ENCODE measurements at places on chromosomes 16 and 17.

- peak; percentile 53 for DNase-seq
Measured at GRCh38 chr17:9522074-9522473, 53.5 kb downstream of the STX8 start.

DNA sequence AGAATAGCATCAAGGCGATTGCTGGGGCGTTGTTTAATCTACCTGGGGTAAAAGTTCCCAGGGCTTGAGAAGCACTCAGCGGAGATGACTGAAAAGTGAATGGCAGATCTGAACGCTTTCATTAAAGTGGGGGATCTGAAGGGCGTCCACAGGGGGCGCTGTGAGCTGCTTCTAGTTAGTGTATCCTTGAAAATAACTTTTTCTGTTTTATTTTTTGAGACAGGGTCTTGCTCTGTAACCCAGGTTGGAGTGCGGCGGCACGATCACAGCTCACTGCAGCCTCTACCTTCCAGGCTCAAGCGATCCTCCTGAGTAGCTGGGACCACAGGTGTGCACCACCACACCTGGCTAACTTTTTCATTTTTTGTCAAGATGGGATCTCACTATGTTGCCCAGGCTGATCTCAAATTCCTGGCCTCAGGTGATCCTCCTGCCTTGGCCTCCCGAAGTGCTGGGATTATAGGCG is 360.4 kb downstream of the SEC14L1 start:
- peak; percentile 35 for DNase-seq

DNA sequence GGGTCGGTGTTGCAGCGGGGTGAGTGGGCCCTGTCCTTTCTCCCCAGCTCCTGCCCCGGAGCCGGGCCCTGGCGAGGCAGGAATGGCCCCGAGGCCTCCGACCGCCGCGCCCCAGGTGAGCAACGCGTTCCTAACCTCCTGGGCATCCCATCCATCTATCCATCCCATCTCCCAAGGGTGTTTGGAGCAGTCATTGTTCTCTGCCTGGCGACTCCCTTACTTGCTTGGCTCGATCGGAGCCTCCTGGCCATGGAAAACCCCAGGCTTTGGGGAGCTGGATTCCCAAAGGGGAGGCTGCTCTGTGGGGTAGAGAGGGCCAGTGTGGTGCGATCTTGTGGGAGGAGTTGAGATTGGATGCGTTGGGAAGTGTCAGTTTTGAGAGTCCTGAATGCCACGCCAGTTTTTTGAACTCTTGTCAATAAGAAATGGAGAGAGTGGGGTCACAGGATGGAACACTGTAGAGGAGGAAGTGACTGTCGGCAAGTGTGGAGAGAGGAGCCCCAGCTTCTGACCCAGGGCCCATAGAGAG is 684 bp downstream of the ZFP90 start:
- DNase-seq, result no peak

- DNase-seq, result no peak
Measured at GRCh38 chr16:69693916-69694315, 32.4 kb downstream of the NQO1 start.

GRCh38 chr17:81391936-81392908 is 3.0 kb upstream of the BAHCC1 start:
- DNase-seq, result no peak

DNA sequence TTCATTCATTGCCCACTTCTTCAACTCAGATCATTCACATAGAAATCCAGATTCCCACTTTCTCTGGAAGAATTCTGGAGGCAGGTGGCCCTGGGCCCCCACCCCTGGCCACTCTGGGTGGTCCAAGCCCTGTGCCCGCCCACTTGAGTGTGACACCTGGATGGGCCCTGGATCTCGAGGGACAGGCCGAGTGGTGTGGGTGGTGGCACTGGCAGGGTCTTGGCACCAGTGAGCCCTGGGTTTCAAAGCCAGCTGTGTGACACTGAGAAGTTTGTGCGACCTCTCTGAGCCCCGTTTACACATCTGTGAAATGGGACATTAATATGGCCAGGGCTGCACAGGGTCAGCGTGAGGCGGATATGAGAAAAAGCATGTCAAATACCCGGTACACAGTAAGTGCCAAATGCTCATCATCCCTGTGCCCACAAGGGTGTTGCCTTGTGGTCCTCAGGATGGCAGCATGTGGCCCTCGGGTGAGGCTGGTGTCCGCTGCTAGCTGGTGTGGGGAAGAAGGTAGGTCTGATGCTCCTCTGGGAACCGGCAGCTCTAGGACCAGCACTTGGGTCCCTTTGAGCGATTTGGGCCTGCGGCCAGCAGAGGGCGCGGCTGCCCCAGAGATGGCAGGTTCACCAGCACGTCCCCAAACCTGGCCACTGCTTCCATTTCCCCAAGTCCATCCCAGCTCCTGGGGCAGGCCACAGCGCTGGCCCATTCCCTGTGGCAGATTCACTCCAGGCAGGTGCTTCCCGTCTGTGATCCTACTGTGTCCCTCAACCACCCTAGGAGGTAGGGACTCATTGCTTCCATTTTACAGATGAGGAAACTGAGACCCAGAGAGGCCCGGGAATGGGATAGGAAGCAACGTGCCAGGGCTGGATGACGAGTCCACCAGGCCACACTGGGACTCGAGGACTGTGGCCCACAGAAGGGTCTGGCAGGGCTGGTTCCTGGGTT is 3.6 kb downstream of the OSGIN1 start:
- DNase-seq, result peak; percentile 83

DNA sequence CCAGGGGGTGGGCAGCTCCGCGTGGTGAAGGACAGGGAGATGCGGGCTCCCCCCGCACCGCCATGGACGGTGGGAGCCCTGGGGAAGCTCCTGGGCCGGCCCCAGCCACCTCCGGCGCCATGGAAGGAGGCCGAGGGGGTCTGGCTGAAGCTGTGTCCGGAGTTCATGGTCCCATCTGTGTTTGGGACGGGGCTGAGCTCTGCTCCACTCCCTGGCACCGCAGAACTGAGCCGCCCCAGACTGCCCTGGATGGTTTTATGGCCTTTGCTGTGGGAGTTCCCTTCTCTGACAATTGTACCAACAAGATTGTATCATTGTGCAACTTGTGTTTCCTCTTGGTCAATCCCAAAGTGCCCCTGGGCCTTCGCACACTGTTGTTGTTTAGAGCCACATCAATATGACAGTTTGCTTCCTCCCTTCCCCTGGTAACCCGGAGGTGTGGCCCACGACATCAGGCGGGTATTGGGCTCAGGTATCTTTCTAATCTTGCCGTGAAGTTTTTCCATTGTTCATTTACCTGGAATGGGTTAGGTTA is 942 bp downstream of the KRT23 start:
- DNase-seq, result no peak

DNA sequence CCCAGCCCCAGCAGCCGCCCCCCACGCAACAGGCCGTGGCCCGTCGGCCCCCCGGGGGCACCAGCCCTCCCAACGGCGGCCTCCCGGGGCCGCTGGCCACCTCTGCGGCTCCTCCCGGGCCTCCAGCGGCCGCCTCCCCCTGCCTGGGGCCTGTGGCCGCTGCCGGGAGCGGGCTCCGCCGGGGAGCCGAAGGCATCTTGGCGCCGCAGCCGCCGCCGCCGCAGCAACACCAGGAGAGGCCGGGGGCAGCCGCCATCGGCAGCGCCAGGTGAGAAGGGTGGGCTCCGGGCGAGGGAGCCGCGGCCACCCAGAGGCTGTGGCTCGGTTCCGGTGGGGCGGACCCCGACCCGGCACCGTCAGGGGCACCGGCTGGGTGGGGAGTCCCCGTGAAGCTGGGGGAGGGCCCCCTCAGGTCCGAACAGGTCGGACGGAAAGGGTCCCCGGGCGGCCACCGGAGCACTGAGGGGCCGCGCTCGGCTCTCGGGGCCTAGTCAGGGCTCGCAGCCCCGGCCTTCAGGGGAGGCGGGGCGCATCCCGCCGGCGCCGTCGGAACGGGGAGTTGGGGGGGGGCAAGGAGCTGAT is 583 bp downstream of the ATXN2L start:
- DNase-seq, result no peak

GRCh38 chr17:57577751-57578607 is 167.1 kb downstream of the CCDC182 start:
- no peak for DNase-seq

GRCh38 chr17:28527859-28528258 is 21.7 kb downstream of the FOXN1 start:
- no peak for DNase-seq

- DNase-seq, result no peak
Measured at GRCh38 chr16:58409316-58409973, 17.2 kb downstream of the GINS3 start.

GRCh38 chr17:35373984-35374765 is 754 bp upstream of the SLFN11 start:
- peak; percentile 79 for DNase-seq

DNA sequence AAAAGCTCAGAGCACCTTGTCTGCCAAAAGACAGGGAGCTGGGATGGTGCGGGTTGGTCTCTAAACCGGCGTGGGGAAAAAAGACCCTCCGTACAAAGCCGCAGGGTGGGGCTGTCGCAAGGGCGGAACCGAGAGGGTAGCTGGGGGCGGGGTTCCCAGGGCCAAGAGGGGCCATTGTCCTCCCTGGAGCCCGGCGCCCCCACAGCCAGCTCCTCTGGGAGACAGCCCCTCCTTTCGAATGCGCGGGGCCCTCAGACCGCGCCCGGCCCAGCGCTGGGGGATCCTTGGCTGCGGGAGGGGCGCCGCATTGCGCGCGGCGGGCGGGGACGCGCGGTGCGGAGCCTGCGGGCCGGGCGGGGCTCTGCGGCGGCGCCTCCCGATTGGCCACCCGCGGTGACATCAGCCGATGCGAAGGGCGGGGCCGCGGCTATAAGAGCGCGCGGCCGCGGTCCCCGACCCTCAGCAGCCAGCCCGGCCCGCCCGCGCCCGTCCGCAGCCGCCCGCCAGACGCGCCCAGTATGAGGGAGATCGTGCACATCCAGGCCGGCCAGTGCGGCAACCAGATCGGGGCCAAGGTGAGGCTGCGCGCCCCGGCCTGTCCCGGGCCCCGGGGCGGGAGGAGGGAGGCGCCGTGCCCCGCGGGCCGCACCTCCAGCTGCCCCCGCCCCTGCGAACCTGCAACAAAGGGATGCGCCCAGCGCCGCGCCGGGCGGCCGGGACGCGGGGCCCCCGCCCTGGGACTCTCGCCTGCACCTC is at the start of gene TUBB3:
Gene TUBB3, plus strand, starts transcription at position 459 of the 756 bp plus-strand sequence. Its CDS starts 60 bp downstream, at position 519.
- peak; percentile 91 for DNase-seq

- peak; percentile 14 for DNase-seq
Measured at GRCh38 chr16:55470533-55471371, 8.2 kb upstream of the MMP2 start.

GRCh38 chr16:68900009-68900408 is 56.7 kb downstream of the TANGO6 start:
- no peak for DNase-seq

DNA sequence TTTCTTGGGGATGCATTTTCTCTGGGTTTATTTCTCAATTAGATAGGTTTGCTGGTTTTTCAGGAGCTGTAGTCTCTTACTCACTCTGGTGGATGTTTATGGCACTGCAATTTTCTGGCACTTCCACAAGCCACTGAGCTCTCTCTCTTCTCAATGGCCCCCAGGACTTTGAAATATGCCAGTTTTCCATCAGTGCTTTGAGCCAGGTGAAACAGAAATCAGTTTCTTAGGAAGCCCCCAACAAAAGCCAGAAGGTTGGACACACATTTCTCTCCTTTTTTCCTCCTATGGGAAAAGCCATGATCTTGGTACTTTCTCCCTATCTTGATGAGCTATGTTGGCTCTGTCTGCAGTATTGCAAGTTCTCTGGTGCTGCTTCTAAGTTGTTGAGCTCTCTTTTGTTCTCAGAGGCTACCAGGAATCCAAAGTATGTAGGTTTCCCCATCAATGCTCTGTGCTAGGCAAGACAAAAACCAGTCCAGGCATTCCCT is 90.7 kb upstream of the SMIM36 start:
- DNase-seq, result peak; percentile 49

DNA sequence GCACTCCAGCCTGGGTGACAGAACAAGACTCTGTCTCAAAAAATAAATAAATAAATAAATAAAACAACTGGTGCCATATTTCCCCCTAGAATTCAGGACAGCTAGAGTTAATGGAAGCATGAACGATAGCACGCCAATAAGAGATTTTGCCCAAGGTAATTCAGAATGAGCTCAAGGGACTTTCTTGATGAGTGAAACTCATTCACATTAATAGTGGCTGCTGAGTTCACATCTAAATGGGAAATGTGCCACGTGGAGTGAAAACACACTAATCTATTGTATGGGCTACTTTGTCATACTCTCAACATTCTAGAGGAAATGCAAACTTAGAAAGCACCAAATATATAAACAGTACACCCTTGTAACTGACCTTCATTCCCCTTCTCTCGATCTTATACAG is 47.4 kb upstream of the PSMD7 start:
- no peak for DNase-seq

DNA sequence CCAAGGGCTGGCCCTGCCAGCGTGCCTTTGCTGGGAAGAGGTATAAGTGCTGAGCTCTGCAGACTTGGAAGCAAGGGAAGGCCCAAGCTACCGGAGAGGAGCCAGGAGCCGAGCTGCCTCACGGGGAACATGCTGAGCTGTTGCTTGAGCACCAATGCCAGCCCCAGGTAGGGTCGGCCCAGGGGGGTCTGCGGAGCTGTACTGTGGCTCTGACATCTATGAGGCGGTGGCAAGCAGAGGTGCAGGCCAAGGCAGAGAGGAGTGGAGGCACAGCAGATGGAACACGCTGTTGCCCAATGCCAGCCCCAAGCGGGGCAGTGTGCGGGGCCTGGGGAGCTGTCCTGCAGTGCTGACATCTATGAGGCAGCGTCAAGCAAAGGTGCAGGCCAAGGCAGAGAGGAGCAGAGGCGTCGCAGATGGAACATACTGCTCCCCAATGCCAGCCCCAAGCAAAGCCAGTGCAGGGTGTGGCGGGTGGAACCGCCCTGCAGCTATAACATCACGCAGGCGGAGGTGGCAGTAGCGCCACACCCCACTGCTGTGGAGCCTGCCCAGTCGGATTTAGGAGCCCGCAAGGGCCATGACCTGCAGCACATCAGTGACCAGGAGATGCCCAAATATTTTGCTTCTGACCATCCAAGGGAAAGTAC is 10.0 kb downstream of the GGA2 start:
- DNase-seq, result no peak

- DNase-seq, result no peak
Measured at GRCh38 chr17:46952115-46952514, 26.9 kb downstream of the RPRML start.

DNA sequence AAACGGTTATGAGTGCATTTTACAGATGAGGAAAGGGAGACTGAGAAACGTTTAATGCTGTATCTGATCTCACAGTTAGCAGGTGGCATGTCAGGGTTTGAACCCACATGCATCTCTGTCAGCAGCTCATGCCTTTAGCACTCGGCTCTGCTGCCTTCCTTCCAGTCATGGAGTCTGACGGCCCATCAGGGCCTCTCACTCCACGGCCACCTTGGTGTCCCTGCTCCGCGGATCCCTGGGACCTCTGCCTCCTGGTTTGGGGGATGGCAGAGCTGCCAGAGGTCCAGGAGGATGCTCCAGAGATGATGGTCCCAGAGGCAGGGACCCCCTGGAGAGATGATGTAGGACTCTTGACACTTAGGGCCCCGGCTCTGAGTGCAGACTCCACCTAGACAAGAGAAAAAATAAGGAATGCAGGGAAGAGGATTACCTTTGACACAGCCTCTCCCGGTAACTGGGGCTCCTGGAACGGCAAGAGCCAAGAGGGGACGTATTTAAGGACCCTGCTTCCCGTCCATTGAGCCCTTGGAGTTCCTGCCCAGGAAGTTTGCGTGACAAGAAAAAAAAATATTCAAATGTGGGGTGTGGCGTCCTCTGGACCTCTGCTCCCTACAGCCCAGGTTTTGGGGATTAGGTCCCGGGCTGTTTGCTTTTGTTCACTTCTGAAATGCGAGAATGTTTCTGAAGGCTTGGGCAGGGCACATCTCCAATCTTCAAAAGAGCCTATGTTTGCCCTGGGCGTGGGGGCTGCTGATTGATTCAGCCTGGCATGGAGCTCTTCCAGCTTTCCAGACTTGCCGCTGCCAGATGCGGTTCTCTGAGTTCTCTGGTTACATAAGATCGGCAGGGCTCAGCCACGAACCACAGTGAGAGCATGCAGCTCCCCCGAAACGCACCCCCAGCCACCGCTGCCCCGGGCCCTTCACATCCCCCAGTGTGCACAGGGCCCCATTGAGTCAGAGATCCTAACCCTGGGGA is at the start of gene ALDH3A1:
Gene ALDH3A1, minus strand, starts transcription at position 470 of the 978 bp plus-strand sequence. CDS start 3,169 bp downstream, outside the sequence.
- DNase-seq, result no peak
